Hematopoietic multipotent progenitor cell treated with erythropoietin and hydrocortisone succinate and interleukin-3 and kit ligand, for 6 days (in vitro differentiated cells): ENCODE measurements at places on chromosomes 13 and 19.

DNA sequence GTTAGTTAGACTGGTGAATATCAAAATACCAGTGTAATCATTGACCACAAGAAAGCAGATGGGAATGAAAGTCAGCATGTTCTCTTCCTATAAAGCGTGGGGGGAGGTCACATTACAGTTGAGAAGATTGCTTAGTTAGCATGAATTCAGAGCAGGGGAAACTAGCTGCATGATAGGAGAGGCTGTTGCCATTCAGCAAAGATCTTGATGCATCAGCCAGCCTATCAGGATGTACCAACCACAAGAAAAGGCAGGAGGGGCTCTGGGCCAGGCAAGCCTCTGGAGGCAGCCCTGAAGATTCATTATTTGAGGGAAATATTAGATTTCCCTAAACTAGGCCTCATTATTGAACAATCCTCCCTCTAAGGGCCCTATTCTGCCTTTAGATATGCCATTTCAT is 5.0 kb upstream of the MTMR6 start:
- DNase-seq: peak; percentile 87

DNA sequence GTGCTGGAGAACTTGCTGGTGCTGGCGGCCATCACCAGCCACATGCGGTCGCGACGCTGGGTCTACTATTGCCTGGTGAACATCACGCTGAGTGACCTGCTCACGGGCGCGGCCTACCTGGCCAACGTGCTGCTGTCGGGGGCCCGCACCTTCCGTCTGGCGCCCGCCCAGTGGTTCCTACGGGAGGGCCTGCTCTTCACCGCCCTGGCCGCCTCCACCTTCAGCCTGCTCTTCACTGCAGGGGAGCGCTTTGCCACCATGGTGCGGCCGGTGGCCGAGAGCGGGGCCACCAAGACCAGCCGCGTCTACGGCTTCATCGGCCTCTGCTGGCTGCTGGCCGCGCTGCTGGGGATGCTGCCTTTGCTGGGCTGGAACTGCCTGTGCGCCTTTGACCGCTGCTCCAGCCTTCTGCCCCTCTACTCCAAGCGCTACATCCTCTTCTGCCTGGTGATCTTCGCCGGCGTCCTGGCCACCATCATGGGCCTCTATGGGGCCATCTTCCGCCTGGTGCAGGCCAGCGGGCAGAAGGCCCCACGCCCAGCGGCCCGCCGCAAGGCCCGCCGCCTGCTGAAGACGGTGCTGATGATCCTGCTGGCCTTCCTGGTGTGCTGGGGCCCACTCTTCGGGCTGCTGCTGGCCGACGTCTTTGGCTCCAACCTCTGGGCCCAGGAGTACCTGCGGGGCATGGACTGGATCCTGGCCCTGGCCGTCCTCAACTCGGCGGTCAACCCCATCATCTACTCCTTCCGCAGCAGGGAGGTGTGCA is 587 bp downstream of the S1PR4 start:
- DNase-seq: peak; percentile 58

- no peak for DNase-seq
These were observed 73.2 kb upstream of the DOCK9 start for GRCh38 chr13:99050983-99051488.

DNA sequence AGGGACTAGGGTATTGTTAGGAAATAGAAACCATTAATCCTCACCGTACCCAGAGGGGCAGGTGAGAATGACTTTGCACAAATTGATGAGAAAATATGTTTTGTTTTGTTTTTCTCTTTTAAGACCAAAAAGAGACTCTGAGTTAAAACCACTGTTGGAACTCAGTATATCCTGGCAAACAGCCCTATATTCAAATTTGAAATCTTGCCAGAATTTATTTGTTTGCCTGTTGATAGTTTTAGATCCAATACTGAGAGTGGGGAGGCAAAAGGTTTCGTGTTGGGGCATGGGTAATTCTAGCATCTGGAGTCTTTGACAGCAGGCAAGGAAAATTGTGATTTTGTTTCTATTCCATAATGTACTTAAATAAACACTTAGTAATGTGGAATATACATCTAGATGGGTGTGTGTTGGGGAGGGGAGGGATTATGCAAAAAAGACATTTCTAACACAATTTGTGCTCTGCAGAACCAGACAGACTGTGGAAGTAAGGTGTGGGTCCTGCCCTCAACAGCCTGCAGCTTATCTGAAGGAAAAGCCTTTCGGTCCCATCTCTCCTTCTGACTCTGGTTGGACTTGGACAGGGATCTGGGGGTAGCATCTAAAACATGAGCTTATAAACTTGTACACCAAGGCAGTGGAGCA is 190.7 kb downstream of the OXGR1 start:
- no peak for DNase-seq

DNA sequence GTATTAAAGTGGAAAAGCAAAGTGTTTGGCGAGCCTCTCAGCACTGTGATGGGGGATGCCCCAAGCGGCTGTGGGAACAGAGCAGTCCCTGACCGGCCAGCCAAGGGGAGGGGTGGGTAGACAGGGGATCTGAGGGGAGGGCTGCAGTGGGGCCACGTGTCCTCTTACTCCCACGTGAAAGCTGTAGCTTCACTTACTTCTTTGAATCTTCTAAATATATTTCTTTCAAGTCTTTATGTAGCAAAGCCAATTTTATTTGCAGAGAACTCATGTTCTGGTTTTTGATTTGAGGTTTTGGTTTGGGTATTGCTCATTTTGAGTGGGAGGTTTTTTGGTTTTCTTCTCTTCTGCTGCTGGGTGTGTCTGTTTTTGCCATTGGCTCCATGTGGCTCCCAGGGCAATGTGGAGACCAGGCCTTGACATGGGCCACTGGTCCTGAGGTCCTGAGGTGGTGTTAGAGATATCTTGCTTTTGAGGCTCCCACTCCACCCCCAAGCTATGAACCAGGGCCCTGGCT is 17.7 kb upstream of the OVOL3 start:
- DNase-seq: no peak

GRCh38 chr19:38385804-38386257 is 2.0 kb downstream of the GGN start:
- DNase-seq: peak; percentile 64

DNA sequence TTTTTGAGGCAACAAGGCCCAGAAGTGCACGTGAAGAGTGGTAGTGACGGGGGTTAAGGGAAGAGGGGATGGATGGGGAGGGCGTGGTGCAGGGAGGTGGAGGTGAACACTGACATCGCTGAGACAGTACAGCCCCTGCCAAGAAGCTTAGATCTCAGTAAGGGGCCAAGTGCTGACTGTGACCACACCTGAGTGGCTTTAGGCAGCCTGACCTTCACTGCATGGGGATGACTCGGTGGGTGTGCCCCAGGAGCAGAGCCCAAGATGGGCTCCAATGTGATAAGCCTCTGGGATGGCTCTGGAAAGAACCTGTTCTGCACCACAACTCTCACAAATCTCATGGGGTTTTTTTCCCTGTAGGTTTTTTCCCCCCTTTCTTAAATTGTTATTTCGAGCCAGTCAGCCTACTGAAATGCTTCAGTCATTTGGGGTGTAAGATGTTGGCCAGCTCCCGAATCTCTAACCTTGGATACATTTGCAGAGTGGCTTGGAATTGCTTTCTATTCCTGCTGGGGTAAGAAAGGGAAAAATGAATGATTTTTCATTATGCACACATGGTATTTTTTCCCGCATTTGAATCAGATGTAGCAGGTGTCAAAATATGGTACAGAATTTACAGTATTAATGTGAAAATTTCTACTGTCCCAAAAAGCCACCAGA is 165.0 kb downstream of the TM9SF2 start:
- no peak for DNase-seq

GRCh38 chr13:89660752-89661151 is 1686.7 kb upstream of the MIR17HG start:
- no peak for DNase-seq

- no peak for DNase-seq
These were observed 66.1 kb downstream of the TNFRSF19 start for GRCh38 chr13:23636360-23636759.

DNA sequence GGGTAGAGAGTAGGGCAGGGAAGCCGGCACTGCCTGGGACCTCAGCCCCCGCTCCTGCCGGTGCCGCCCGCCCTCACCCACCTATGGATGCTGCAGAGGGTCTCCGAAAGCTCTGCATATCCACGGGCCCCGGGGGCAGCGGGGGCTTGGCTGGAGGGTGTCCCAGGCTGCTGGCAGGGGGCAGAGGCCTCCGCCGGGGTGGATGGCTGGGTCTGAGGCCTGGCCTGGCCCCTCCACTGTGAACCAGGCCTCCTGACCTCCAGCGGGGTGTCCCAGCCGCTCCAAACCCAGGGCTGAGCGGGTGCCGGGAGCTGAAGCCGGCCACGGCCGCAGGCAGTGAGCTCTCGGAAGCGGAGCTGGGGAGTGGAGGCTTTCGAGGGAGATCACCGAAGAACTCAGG is 4.1 kb downstream of the PRAM1 start:
- no peak for DNase-seq

- DNase-seq: no peak
These were observed 36.3 kb upstream of the MLNR start for GRCh38 chr13:49183672-49184325.

- DNase-seq: peak; percentile 55
These were observed 727 bp downstream of the CNMD start for GRCh38 chr13:52738719-52739467.

DNA sequence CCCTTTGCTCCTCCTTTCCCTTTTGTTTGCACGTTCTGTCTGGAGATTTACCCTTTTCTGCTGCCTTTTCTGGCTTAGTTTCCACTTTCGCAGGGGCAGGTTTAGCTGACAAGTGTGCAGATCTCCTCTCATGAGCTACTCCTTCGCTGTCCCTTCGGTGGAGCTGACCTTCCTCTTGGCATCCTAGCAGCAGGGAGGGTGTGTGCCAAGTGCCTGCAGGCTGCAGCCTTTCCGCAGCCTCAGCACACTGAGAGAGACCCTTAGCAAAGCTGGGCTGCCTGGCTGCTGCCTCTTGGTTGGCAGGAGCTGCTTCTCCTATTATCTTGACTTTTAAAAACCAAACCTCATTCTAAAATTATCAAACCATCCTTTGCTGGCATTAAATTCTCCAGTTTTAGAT is 132.5 kb downstream of the DNAJC3 start:
- DNase-seq: no peak

DNA sequence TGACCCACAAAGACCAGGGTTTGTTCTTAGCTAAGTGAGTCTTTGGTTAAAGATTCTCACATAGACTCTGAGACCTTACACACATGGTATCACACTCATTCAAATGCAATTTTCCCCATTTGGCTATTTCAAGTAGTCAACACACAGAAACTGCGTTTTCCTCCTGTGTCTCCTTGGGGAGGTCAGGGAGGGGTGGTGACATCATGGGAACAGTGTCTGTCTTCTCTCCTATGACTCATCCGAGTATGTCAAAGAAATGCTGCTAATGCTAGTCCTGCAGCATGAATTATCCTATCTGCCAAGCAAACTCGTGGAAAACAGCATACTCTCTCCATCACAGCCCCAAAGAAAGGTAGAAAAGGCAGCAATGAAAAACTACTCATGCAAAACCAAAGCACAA is 100.2 kb downstream of the ENOX1 start:
- DNase-seq: no peak

GRCh38 chr13:27534981-27535380 is 84.6 kb upstream of the MTIF3 start:
- DNase-seq: no peak

- DNase-seq: no peak
These were observed 10.5 kb upstream of the RAP2A start for GRCh38 chr13:97423300-97424045.

DNA sequence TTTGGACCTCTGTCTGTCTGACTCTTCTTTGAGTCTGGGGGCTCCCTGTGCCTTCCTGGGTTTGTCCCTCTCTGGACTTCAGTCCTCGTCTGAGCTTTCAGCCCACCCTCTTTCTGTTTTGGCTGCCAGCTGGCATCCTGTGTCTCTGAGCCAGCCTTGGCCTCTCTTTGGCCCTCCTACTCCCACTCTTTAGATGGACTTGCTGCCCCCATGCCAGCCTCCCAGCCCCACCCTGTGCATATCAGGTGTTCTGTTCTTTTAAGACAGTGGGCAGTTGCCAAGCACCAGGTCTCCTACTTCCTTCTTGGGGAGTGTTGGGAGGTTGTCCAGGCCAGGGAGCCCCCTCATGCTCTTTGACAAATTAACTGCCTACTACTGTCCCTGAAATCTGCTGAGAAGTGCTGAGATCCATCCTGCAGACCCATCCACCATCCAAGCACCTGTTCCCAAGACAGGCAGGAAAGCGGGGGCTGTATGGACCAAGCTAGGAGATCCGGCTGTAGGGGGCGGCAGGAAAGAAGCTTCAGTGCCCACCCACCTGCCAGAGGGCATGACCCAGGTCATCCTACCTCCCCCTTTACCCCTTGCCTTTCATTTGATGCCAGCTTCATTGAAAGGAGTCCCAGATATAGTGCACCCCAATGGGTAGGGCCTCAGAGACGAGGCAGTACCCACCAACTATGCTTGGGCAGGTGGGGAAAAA is 9.6 kb downstream of the CIC start:
- no peak for DNase-seq

GRCh38 chr19:39401549-39402345 is 4.9 kb upstream of the ZFP36 start:
- DNase-seq: peak; percentile 89

GRCh38 chr13:35784286-35784951 is 307.9 kb upstream of the MAB21L1 start:
- no peak for DNase-seq

- DNase-seq: no peak
These were observed 82.4 kb downstream of the GGACT start for GRCh38 chr13:100506154-100506553.

GRCh38 chr19:18208098-18208951 is 4.5 kb upstream of the RAB3A start:
- DNase-seq: peak; percentile 57

GRCh38 chr19:31402529-31403316 is 53.5 kb upstream of the TSHZ3 start:
- DNase-seq: no peak

DNA sequence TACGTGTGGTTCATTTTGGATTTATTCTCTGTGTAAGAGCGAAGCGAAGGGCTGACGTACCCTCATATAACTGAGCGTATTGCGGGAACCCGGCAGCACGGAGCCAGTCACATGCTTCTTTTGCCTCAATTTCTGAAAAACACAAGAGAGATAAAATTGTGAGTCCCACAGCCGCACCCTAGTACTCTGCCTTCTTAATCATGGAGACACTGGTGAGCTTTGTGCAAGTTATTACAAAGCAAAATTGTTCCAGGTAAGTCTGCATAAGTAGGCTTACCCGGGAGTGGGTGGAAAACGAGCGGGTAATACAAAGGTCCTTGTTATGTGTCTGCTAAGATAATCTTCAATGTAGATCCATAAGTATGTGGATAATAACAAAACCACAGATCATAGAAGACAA is 118.1 kb downstream of the STARD13 start:
- DNase-seq: no peak

GRCh38 chr13:95360464-95361097 is 59.3 kb upstream of the ABCC4 start:
- DNase-seq: no peak

- DNase-seq: peak; percentile 24
These were observed 52.6 kb upstream of the URAD start for GRCh38 chr13:28041031-28041461.
